GM04504 (cell line): ENCODE measurements at places on chromosomes 1 and 21.

DNA sequence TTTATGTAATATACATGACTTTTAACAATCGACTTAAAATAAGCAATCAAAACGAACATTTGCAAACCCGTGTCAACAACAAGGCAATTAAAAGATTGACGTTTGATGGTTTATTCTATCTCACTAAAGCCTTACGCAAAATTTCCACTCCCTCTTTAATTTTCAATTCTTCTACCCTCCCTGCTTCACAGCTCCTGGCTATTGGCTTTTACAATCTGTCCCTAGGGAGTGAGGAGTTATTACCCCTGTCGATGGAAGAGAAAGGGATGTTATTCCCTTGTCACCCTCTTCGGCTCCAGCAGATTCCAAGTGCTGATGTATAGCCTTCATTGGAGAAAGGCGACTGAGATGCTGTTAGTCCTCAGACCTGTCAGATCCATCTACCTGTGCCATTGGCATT lies 161.3 kb downstream of the ZNF281 start:
- no peak for DNase-seq

- DNase-seq: peak; percentile 10
Measured at GRCh38 chr1:167401260-167401873, 117.0 kb downstream of the CD247 start.

GRCh38 chr1:234914606-234915290 lies 213.9 kb downstream of the TOMM20 start:
- no peak for DNase-seq

DNA sequence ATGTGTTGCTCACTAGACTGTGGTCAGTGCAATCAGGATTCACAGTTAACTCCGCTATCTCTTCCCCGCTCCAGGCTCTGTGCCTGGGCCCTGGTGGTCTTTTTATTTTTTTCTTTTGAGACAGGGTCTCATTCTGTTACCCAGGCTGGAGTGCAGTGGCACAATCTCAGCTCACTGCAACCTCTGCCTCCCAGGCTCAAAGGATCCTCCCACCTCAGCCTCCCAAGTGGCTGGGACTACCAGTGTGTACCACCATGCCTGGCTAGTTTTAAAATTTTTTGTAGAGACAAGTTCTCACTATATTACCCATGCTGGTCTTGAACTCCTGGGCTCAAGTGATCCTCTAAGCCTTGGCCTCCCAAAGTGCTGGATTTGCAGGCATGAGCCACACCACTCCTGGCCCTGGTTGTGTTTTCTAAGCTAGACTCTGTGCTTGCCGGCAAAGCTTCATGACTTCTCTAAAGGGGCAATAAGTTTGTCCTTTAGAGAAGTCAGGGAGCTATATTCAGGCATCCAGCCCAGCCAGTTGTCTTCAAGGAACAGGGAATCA lies 1.4 kb downstream of the RCSD1 start:
- no peak for DNase-seq

DNA sequence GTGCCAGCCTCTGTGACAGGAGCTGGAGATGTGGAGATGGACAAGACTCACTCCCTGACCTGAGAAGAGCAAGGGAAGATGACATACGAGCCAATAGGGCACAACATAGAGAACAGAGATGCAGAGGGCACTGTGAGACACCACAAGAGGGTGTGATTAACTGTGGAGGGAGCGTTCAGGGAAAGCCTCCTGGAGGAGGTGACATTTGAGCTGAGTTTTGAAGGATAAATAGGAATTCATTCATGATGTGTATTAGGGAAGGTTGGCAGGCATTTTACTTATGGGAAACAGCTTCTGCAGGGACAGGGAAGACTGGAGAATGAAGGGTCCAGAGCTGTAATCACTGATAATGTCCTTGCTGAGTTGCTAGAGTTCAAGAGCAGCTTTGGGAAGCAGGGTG lies 25.0 kb upstream of the TENT5C start:
- no peak for DNase-seq

- DNase-seq: no peak
Measured at GRCh38 chr1:160579216-160579701, at the start of gene CD84. TSS of gene CD84 (minus strand) at chr1:160579496. CDS start at chr1:160579437, 59 bp downstream.
